Hypothalamus (tissue), 51 donors: ENCODE measurements at places on chromosomes 3 and 15.
A peak's percentile ranks its signal among the peaks of the same experiment; 100 is the strongest.

- DNase-seq: no peak
These were observed 30.9 kb downstream of the PTH1R start for GRCh38 chr3:46908294-46908985.

DNA sequence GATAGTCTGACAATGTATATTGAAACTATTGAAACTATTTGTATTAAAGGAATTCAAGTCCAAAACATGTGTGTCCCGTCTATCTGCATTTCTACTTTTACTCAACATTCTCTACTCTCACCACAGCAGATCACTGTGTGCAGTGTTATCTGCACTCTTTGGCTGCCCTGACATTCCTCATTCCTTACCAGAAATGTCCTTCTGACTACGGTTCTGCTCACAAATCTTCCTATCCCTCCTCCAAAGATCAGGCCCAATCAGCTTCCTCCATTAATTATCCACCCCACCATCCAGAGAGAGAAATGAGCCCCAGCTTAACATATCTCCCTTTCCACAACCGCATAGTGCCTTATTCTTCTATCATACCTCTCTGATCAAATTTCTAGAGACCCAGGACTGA lies 94.7 kb downstream of the TBL1XR1 start:
- no peak for DNase-seq

- no peak for DNase-seq
These were observed 17.3 kb downstream of the SUCNR1 start for GRCh38 chr3:151890721-151891141.

GRCh38 chr15:55915876-55916567 lies 77.4 kb downstream of the NEDD4 start:
- no peak for DNase-seq

DNA sequence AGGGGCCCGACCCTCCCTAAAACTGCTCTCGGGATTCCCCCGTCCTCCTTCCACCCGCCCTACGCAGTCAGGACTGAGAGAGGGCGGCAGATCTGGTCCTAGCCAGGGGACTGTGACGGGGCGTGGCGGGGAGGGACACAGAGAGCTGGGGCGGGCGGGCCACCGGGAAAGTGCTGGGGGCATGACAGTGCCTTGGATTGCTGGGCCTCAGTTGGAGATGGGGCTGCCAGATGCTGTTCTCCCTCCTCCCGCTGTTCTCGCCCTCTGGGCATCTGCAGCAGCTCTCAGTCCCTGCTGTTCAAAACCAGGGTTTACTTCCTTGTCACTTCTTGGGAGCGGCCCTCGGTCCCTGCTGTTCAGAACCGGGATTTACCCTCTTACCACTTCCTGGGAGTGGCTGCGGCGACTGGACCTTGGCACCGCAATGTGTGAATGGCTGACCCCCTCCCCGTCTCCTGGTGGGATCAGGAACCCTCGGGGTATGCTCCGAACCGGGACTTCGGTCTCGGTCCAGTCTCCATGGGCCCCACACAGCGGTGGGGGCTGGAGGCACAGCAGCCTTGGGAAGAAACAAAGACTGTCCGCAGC lies 1.8 kb upstream of the RPP25 start:
- DNase-seq: peak; percentile 5

- no peak for DNase-seq
These were observed 50.7 kb downstream of the FOXP1 start for GRCh38 chr3:71532639-71533395.

DNA sequence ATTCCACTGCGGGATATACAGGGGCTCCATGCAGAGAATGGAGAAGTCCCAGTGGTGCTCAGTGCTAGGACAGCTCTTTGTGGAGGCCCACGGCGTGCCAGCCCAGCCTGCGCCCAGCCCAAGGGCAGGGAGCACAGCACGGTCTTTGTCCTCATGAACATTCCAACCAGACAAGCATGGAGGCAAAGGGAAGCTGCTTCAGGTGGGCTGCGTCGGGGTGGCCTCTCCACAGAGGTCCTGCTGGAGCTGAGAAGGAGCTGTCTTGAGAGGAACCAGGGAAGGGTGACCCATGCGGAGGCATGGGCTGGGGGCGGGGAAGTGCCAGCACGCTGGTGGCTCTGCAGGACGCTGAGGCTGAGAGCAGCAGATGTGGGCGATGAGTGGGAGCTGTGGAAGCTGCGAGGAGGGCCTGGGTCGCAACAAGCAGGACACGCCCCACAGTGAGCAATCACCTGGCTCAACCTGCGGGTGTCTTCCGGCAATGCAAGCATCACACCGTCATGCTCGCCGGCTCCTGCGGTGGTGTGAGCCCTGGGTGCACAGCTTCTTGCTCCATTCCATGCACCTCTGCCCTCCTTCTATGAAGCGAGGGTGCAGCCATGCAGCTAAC lies 14.0 kb upstream of the KLF15 start:
- DNase-seq: no peak

DNA sequence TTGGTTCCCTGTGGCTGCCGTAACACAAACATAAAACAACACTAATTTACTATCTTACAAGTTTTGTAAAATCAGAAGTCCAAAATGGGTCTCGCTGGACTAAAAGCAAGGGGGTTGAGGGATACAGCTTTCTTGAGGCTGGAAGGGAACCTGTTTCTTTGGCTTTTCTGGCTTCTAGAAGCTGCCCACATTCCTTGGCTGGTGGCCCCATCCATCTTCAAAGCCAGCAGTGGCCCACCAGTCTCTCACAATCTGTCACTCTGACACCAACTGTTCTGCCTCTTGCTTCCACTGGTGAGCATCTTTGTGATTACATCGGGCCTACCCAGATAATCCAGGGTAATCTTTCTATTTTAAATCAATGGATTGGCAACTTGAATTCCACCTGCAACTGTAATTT lies 1.1 kb upstream of the ANPEP start:
- no peak for DNase-seq
